Neural crest cell (in vitro differentiated cells): ENCODE measurements at places on chromosomes 5 and 9. TPM values are rescaled to one million over a fixed set of nuclear protein-coding genes. Genes with fewer than 3 reads are reported as not detected.

Gene C9orf153
- 0.19 and 0.34 TPM in 2 replicates for total RNA-seq

Gene CDH18
- total RNA-seq, result 2.1 and 2.2 TPM in 2 replicates

- no peak for DNase-seq
These were observed 69.9 kb downstream of the INSYN2B start for GRCh38 chr5:169910393-169910792.

Gene CSF1R
- not detected in 2 replicates for total RNA-seq

GRCh38 chr5:150549735-150550134 is 41.8 kb downstream of the NDST1 start:
- no peak for DNase-seq

DNA sequence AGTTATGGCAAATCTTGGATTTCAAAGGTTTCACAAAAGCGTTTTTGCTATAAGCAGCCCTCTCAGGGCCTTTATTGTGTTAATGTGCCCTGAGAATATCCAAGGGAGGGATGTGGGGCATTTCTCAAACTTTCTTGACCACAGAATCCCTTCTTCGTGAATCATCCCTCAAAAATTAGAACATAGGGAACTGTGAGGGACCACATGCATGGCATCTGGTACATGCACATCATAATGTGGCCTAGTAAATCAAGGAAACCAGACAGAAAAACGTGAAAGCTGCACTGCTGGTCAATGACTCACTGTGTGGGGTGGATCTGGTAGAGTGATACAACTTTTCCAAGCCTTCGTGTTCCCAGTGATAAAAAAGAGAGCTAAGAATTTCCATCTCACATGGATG is 22.4 kb downstream of the DDX31 start:
- DNase-seq, result no peak

Gene PHF24
- total RNA-seq, result 0.63 and 1.2 TPM in 2 replicates

DNA sequence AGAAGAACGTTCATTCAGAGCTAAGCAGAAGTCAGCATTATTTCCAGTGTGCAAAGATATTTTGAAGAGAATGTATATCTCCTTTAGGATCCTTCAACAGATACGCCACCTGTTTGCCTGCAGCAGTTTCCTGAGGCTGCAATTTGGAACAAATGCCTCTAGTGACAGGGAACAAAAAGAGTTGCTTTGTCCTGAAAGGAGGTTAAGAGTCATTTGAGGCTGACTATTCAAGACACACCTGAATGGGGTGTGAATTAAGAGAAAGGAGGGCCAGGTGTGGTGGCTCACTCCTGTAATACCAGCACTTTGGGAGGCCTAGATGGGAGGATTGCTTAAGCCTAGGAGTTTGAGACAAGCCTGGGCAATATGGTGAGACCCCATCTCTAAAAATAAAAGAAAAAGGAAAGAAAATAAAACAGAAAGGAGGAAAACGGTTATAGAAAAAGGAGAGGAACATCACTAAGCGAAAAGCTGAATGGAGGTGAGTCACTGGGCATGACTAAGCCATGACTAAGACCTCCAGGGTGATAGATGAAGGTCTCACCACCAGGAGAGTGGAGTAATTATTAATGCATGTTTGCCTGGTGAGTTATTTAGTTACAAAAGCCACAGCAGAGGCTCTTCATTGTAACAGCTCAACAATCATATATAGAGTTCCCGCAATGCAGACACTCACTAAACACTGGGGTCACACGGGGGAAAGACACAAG is 255.2 kb upstream of the TNC start:
- DNase-seq, result no peak

GRCh38 chr5:171830686-171831085 is 45.1 kb downstream of the SMIM23 start:
- no peak for DNase-seq

Gene CTSV
- total RNA-seq, result 5.7 and 7.2 TPM in 2 replicates

Gene DEPDC1B
- total RNA-seq, result 60.4 and 60.9 TPM in 2 replicates

DNA sequence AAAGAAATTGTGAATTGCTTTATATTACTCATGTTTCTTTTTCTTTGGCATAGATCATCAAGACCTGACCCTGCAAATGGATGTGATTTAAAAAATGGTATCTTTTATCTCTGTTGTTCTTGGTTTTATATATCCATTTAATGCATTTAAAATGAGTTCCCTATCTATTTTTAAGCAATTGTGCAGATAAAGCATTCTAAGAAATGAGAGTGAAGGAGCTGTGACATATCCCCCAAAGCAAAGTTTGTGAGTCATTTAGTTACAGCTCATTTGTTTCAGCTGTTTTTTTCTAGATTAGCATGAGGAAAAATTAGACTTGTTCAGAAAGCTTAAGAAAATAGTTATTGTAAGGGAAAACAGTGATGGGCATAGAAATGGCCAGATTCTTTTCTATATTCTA is 7.6 kb upstream of the ELOVL7 start:
- DNase-seq, result no peak

Gene RORB
- 0.35 and 0.75 TPM in 2 replicates for total RNA-seq

Gene PCDHB9
- 5.5 and 7.0 TPM in 2 replicates for total RNA-seq

Gene SEC24A
- total RNA-seq, result 21.6 and 22.2 TPM in 2 replicates

Gene AMBP
- total RNA-seq, result 0.40 TPM in 1 of 2 replicates, not detected in the other

Gene TXNDC8
- total RNA-seq, result not detected in 2 replicates

GRCh38 chr9:76618762-76619161 is 145.5 kb upstream of the PCA3 start:
- DNase-seq, result no peak

Gene SLC6A3
- 0.16 and 0.27 TPM in 2 replicates for total RNA-seq

Gene TMEM252
- not detected in 2 replicates for total RNA-seq

Gene MTAP
- total RNA-seq, result 90.1 and 106 TPM in 2 replicates

DNA sequence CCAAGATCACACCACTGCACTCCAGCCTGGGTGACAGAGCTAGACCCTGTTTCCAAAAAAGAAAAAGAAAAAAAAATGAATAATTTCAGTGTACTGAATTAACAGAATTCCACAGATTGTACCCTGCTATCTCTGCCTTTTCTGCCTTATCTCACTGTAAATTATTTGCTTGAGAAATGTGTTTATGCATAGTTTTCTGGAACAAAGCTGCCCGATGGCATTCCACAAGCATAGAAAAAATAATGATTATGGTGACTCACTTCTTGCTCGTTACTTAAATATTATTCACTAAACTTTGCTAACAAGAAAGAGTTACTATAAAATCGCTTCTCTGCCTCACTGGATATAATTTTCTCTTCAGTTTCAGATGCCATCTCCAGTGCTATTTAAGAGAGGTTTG is 88.7 kb upstream of the FAM169A start:
- DNase-seq, result no peak

DNA sequence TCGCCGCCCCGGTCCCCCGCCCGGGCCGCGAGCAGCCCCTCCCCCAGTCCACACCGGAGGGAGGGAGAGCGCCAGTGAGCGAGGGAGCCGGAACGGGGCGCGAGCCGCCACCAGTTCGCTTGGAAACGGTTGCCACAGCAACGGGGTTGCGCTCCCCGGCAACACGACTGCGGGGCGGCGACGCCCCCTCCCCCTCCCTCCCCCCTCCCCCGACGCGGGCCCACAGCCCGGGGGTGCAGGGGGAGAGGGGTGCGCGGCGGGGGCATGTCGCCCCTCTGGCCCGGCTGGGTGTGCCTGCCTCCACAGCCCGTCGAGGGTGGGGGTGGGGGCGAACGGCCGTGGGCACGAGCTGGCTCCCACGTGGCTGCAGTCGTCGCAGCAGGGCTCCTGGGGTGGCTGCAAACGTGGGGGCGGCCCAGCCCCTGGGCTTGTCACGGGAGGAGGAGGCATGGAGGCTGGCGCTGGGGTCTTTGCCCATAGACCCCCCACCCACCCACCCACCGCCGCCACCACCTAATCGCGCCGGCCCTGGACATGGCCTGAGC is 524 bp downstream of the PRR7 start:
- peak; percentile 70 for DNase-seq

- no peak for DNase-seq
These were observed 31.3 kb upstream of the GRIA1 start for GRCh38 chr5:153459051-153459743.

DNA sequence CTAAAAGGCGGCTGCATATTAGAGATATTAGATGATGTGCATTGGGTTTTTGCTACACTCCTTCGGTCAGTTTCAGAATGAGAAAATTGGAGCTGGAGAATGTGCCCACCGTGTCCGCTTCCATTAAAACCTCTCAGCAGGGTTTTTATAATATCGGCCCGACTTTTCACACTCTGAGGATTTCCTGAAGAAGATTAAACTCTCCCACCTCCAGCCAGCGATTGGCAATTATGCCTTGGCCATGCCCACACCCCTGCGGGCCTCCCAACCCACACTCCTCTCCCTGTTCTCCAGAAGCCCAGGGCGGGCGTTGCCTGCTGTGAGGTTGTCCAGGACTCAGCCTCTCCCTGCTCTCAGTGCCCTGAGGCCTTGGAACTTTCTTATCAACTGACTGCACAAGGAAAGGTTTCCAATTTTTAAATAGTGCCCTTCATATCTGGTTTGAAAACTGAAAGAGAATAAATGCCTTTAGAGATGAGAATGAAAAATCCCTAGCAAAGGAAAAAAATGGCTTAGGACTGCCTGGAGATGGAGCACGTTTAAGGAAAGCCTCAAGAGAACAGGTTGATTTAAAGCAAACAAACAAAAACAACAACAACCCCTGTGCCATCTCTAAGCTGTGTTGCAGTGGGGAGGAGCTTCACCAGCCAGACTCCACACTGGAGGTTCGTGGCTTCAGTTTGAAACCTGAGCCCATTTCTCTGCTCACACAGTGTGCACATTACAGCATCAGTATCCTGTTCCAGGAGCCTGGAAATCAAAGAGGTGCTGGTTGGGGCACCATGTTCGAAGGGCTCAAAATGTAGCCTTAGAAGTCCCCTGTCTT is 292.9 kb downstream of the NSG2 start:
- no peak for DNase-seq

DNA sequence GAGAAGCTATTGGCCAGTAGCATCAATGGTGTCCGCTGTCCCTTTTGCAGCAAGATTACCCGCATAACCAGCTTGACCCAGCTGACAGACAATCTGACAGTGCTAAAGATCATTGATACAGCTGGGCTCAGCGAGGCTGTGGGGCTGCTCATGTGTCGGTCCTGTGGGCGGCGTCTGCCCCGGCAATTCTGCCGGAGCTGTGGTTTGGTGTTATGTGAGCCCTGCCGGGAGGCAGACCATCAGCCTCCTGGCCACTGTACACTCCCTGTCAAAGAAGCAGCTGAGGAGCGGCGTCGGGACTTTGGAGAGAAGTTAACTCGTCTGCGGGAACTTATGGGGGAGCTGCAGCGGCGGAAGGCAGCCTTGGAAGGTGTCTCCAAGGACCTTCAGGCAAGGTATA is 10.8 kb downstream of the TRIM32 start:
- no peak for DNase-seq

- DNase-seq, result no peak
These were observed 14.0 kb downstream of the TNC start for GRCh38 chr9:115103746-115104477.

GRCh38 chr5:86689103-86689729 is 71.5 kb downstream of the COX7C start:
- DNase-seq, result no peak

Gene LRRC70
- 0.19 and 0.34 TPM in 2 replicates for total RNA-seq

Gene SLC25A2
- 0.72 and 1.1 TPM in 2 replicates for total RNA-seq

DNA sequence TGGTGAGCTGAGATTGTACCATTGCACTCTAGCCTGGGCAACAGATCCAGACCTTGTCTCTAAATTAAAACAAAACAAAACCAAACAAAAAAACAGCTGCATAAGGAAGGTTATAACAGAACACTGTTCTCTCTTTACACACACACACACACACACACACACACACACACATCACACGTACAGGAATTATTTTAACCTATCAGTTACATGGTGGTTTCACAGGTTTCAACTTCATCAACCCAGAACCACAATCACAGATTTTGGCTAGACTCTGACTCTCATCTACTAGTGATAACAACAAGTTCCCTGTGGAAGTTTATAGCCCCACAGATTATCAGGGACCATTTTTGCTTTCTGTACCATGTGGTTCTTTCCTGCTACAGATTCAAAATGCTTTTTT is 60.2 kb downstream of the RPS23 start:
- no peak for DNase-seq

DNA sequence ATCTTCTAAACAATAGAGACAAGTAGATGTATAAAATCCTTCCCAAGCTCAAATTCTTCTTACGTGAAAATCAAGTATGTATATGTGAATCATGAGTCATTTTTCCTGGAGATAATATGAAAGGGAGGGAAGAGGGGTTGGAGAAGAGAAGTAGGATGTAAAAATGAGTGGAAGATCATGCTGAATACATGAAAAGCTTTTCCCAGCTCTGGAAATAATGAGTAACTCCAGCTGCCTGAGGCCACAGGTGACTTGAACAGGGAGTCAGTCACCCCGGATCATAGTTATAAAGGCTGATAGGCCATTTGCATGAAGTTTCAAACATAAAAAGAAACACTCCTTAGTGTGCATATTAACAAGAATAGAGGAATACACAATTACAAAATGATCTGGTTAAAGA is 486.7 kb downstream of the EFNA5 start:
- no peak for DNase-seq

Gene SPTAN1
- total RNA-seq, result 280 and 289 TPM in 2 replicates

Gene PRRX2
- 0.65 and 0.68 TPM in 2 replicates for total RNA-seq

GRCh38 chr9:136949239-136949816 is 2.7 kb upstream of the LCN12 start:
- no peak for DNase-seq

- DNase-seq, result no peak
These were observed 100.8 kb upstream of the DHFR start for GRCh38 chr5:80755626-80756025.

- DNase-seq, result no peak
These were observed 157.7 kb downstream of the FBN2 start for GRCh38 chr5:128380337-128380736.

GRCh38 chr5:7845557-7845956 is 5.4 kb downstream of the CFAP90 start:
- no peak for DNase-seq

DNA sequence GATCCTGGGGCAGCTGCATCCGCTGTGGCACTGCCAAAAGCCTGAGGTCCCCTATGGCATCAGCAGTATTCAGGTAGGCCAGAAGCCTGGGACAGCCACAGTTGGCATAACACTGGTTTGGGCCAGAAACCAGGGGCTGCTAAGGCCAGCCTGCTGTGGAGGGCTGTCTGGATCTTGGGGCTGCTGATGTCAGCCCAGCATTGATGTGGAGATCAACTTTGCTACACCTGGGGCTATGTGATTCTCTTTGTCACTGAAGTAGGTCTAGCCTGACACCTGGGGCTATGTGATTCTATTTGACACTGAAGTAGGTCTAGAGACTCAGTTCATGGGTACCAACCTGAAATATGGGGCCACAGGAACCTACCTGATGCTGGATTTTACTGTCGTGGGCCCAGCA is 411.5 kb downstream of the RASEF start:
- DNase-seq, result no peak

Gene QSOX2
- total RNA-seq, result 28.0 and 28.7 TPM in 2 replicates
